ENCODE measurements at places on chromosomes 12 and 14.
A peak's percentile ranks its signal among the peaks of the same experiment; 100 is the strongest.

- DNase-seq, result no peak
Measured at GRCh38 chr14:94029265-94029664, 3.1 kb downstream of the OTUB2 start.

GRCh38 chr12:21248679-21249078, 86.0 kb downstream of the SLCO1A2 start:
- DNase-seq, result no peak

DNA sequence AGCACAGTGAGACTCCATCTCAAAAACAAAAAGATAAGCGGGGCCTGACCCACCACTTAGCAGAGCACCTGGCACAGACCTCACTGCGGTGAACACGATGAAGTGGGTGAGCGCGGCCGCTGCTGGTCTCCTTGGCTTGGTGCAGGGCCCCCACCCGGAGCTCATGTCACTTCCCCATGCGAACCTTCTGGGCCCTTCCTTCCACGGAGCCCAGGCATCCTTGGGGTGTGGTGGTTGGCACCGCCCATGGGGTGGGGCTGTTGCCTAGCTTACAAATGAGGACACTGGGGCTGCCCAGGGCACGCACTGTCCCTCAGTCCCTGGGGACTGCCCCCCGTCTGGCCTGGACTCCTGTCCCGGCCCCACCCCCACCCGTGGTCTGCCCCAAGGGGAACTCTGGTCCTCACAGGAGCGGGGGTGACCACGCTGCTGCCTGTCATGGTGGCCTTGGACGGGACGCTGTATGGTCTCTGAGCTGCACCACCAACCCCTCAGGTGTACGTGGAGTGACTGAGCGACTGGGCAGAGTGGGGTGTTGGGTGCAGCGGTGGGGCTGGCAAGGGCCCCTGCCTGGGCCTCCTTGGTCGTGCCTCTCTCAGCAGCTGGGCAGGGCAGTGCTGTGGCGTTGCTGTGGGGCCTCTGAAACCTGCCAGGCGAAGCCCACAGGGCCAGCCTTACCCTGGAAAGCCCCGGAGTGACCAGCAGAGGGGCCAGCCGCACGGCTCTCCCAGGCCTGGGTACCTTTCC, 15.3 kb downstream of the FBRSL1 start:
- no peak for DNase-seq

- no peak for DNase-seq
Measured at GRCh38 chr12:47935184-47935583, 28.2 kb upstream of the TMEM106C start.

GRCh38 chr14:37139710-37140109, 32.7 kb downstream of the SLC25A21 start:
- DNase-seq, result no peak

GRCh38 chr12:47207340-47207717, 127.6 kb upstream of the AMIGO2 start:
- no peak for DNase-seq

- no peak for DNase-seq
Measured at GRCh38 chr14:100840286-100841065, 14.6 kb downstream of the MEG3 start.

DNA sequence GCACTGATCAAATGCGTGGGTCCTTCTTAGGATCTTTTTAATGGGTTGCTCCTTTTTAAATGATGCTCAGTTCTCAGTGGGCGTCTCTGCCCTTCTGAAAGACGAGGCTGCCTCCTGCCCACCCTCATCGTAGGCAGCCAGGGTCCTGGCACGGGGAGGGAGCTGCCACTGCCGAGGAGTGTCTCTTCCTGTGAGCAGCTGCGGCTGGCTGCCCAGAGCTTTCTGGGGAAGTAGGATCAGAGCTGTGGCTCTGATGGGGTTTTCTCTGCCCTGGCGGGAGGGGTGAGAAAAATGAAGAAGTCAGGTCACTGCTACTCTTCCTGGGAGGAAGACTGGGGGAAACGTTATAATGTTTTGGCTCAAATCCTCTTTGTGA, 31.1 kb upstream of the BEGAIN start:
- no peak for DNase-seq

- no peak for DNase-seq
Measured at GRCh38 chr12:128055567-128055966, 211.4 kb upstream of the TMEM132C start.

DNA sequence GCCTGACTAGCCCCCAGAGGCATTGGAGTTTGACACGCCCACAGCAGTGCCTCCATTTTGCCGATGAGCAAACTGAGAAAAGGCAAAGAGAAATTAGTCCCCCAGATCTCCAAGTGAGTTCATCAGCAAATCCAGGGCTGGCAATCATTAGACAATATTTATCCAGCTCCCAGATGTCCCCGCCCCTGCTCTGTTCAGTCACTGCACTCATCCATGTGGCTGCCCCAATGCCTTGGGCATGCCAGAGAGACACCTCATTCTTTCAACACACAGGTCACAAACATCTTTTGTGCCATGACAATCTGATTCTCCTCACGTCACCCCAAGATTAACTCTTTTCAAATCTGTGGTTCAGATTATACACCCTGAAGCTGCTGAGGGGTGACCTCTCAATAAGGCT, 43.5 kb downstream of the DPF3 start:
- DNase-seq, result no peak

DNA sequence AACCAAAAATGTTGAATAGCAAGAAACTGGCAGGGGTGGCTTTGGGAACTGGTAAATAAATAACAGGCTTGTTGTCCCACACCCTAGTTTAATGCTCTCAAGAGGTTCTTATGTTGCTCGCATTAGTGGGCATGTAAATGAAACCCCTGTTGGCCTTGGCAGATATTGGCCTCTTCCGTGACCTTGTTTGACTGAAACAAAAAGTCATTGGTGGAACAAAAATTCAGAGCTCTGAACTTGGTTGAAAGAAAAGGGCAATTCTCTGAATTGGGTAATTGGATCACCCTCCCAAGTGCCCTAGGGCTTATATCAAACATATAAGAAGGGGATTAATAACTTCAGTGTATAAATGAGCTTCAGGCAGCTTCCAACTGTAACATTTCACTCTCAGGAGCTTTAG, 426.2 kb downstream of the ZFP36L1 start:
- DNase-seq, result no peak

DNA sequence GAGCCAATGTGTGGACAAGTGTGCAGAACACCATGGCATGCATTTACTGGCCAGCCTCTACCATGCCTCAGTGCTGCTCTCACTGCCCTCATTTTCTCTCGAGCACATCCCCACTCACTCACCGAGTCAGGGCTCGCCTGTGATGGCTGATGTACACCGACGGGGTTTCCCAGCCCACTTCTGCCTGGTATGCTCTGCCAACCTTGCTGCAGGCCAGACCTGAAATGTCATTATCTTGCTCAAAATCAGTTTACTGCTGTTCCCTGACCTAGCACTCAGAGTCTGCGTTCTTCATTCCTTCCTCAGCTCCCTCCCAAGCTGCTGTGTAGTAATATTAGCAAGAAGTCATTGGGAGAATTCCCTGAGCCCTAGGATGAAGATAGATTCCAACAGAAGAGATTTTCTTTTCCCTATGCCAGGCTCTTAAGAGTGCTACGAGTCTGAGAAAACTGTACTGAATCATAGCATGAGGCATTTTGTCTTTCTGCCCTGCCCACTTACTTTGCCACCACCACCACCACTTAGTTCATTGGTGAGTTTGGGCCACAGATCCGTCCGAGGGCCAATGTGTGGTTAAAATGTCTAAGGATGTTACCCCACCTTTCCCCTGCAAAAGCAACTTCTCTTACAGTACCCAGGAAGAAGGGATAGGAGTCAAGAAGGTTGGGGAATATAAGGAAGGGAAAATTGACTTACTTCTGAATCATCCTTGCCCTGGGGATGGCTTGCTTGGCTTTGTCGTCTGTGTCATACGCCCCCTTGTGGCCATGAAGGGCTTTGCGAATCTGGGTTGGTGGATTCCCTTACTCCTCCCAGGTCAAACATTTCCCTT, 51.0 kb downstream of the BMAL2 start:
- peak; percentile 56 for DNase-seq

- DNase-seq, result no peak
Measured at GRCh38 chr12:111190741-111191526, 178.0 kb downstream of the PHETA1 start.

- no peak for DNase-seq
Measured at GRCh38 chr14:55951341-55952206, 166.6 kb upstream of the PELI2 start.

GRCh38 chr14:51636109-51636508, 15.6 kb upstream of the FRMD6 start:
- no peak for DNase-seq

DNA sequence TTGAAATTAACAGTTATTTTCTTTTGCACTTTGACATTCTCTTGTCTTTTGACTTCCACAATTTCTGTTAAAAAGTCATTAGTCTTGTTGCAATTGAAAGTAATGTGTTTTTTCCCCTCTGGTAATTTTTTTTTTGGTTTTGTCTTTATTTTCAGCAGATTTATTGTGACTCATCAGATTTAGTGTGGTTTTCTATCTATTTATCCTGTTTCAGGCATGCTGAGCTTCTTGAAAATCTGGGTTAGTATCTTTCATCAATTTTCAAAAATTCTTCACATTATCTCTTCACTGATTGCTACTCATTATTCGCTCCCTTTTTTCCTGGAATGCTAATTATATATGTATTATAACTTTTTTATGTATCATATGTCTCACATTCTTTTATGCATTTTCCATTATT, 15.3 kb upstream of the NTF3 start:
- DNase-seq, result no peak

- DNase-seq, result no peak
Measured at GRCh38 chr12:66636771-66637170, 42.1 kb downstream of the GRIP1 start.

DNA sequence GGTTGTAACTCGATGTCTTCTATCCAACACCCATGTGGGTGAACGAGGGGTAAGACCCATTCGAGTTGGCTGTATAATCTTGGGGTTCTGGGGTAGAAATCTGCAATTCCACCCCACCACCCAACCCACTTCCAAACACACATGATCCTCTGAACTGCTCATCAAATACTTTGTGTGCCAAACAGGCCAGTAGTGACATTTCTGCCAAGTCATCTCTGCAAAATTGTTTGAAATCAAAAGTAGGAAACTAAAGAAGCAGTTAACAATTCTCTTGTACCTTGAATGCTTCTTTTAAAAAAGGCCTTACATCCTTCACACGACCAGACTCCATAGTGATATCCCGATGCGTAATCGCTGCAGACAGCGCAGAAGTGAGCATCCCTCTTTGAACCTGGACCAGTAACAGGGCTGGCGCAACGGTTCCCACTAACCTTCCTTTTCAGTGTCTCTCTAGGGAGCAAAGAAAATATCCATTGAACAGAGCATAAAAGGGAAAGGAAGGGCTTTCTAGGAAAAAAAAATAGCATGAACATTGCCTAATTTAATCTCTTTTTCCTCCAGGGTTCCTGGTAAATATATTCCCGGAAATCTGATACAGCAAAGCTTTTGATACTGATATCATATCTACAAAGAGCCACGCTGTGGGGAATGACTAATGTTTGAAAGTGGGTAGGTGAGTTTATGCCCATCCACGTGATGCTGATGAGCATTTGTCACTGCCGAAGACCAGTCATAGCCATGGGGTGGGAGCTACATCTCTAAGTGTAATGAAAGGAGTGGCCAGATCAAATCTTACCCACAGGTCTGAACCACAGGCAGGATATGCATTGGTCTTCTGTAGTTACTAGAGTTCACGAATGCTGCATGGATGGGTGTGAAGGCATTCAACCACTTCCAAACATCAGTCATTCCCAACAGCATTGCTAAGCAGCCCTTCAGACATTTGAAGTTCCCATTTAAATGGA, 14.2 kb downstream of the ESR2 start:
- peak; percentile 15 for DNase-seq

- DNase-seq, result peak; percentile 65
Measured at GRCh38 chr14:65850429-65851135, 438.1 kb downstream of the FUT8 start.

DNA sequence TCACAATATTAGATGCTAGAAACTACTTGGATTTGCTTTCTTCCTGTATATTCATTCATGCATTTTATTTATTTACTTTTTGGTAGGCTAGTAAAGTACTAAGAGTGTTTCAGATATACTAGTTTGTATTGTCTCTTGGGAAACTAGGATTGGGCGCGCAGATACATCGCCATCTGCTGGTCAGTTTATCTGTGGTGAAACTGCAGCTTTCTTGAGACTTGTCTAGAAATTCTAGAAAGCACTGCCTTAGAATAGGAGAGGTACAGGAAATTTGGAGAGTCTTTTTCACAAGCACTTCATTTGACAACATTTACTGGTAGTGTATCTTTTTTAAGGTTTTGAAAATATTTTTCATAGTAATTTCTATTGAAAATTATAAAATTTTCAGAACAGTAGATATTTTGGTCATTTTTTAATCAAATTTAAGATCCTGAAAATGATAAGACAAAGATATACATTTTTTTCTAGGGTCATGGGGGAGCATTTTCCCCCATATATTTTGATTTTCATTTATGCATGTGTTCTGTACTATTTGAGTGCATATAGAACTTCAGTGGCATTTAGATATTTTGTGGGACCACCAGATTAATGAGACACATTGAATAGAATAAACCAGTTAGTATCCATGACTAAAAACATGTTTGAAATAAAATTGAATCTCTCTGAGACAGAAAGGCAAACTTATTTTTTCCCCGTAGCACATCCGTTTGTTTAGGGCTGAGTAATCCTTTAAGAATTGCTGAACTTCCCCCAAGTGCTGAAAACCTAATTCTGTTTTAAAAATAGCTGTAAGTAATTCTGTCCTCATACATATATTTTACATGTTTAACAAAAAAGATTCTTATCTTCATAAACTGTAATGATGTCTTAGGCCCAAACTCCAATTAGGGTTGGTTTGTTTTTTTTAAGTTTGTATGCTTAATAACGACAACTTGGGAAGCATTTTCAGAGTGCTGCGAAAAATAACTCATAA, 44.5 kb downstream of the SLC38A6 start:
- DNase-seq, result peak; percentile 34

- DNase-seq, result no peak
Measured at GRCh38 chr12:26936559-26937442, 980 bp downstream of the INTS13 start.

- no peak for DNase-seq
Measured at GRCh38 chr12:132545164-132545953, 55.4 kb downstream of the FBRSL1 start.

DNA sequence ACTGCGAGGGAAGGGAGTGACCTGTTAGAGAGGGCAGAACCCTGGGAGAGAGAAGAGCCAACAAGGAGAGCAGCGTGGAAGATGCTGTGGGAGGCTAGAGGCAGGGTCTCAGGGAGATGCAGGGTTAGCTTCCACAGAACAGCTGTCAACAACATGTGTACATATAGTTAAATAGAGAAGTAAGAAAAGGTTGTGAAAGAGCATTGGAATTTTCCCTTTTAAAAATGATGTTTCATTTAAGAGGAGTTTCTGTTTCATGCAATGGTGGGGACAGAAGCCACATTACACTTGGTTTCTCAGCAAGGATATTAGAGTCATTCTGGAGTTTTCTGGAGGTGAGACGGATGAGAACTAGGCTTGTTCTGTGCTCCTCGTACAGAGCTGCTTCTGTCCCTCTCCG, 23.8 kb upstream of the TBC1D30 start:
- DNase-seq, result no peak

Data from activated naive CD4-positive, alpha-beta T cell treated with anti-CD3 and anti-CD28 coated beads, Interleukin-2, amount 50 U/mL, for 16 hours (primary cell).